Esophagus squamous epithelium (tissue), 5 donors: ENCODE measurements at places on chromosomes 13 and 19.

- DNase-seq, result no peak
These were observed 80.1 kb downstream of the DCLK1 start for GRCh38 chr13:36051082-36051481.

- no peak for DNase-seq
These were observed 640 bp upstream of the ZNF544 start for GRCh38 chr19:58227964-58228584.

GRCh38 chr19:49042177-49042576 lies 1.5 kb upstream of the CGB5 start:
- DNase-seq, result no peak

DNA sequence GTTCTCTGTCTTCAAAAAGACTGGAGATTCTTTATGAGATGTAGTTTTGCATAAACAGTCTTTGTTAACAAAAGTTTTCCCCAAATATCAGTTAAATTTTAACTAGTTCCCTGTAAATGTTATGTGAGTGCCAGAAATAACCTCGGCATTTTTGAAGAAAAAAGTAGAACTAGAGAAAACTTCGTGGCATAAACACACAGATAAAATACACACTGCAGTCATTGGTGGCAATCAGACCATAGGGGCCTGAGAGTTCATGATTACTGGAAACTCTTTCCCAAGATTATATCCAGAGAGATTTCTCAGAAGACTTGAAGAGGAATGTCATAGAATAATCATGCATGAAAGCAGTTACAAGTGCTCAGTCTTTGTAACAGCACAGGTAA lies 190.0 kb downstream of the MZT1 start:
- DNase-seq, result no peak

DNA sequence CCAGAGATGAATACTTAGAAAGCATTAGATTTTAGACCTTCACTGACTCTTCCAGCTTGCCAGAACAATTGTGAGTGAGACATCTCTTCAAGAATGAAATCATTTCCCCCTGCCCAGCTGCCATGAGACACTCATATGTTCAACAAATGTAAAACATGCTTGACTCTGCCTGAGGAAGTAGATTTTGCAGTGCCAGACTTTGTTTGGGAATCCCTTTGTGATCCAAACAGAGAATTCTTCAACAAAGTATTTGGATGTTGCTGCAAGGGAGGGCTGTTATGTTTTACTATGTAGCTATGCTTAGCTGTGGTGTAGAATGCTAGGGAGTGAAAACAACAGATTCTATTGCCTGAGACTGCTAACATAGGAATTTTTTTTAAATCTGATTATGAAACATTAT lies 416.4 kb downstream of the DCT start:
- no peak for DNase-seq

DNA sequence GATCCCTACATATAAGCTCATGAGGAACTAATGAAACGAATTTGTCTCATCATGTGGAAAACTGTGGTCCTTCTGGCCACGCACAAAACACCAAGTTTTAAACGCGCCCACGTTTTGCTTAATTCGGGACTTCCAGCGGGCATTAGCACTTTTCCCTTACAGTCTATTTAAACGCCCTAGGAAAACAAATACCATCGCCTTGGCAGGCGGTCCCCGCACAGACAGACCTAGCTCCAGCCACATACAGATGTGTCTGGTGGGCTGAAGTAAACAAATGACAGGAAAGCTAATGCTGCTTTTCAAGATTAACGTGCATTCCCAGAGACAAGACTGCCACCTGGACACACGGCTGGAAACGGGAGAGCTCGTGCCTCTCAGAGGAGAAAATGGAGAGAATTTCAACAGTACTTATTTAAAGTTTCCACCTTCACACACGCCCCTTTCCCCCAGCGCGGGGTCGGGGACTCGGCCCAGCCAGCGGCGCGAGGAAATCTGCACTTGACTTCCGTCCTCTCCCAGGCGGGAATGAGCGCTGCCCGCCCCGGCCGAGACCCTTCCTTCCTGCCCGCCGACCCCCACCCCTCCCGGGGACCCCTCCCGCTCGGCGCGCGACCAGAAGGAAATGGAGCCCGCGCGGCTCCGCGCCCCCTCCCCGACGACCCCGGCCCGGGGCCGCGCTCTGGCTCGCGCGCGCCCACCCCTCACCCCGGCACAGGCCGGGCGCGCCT lies 931 bp downstream of the USP12 start:
- DNase-seq, result no peak

- no peak for DNase-seq
These were observed 94.8 kb downstream of the TEX29 start for GRCh38 chr13:111415246-111415645.

GRCh38 chr19:18257503-18258470 lies 16.5 kb downstream of the IQCN start:
- DNase-seq, result no peak

GRCh38 chr13:43848001-43848649 lies 31.4 kb downstream of the CCDC122 start:
- DNase-seq, result no peak

DNA sequence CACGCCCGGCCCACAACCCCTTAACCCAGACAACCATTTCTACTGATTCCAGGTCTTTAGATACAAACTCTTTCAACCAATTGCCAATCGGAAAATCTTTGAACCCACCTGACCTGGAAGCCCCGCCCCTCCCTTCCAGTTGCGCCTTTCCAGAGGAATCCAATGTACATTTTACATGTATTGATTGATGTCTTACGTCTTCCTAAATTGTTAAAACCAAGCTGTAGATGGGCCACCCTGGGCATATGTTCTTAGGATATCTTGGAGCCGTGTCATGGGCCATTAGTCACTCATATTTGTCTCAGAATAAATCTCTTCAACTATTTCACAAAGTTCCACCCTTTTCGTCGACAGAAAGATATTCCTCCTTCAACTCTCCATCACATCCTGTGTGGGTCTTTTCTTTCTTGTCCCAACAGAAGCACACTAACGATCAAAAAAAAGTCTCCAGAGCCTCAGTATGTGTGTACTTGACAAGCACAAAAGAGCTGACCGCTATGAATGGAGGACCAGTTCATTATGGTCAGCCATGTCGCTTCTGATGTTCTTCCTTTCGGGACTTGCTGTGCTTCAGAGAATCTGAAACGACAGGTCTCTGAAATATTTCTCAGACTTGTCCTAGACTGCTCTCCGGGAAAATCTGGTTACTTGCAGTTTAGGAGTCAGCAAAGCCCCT lies 601 bp upstream of the ZNF749 start:
- DNase-seq, result no peak

GRCh38 chr13:103852036-103852435 lies 785.8 kb upstream of the SLC10A2 start:
- DNase-seq, result no peak

GRCh38 chr13:108154421-108154858 lies 60.9 kb downstream of the LIG4 start:
- no peak for DNase-seq

DNA sequence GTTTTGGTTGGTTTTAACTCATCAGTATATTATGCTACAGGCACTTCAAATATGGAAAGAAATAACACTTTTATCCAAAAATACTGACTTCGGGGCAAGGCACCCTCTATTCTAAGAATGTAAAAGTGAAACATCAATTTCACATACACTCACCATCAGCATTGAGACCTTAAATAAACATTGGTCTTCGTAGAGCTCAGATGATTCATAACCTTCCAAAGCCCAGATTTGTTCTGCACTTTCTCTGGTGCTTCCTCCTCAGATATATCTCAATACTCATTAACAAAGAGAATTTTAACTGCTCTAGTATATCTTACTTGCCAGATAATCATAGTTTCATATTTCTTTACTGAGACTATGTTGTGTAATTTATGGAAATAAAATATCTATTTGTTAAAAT lies 794.3 kb downstream of the LIG4 start:
- no peak for DNase-seq

DNA sequence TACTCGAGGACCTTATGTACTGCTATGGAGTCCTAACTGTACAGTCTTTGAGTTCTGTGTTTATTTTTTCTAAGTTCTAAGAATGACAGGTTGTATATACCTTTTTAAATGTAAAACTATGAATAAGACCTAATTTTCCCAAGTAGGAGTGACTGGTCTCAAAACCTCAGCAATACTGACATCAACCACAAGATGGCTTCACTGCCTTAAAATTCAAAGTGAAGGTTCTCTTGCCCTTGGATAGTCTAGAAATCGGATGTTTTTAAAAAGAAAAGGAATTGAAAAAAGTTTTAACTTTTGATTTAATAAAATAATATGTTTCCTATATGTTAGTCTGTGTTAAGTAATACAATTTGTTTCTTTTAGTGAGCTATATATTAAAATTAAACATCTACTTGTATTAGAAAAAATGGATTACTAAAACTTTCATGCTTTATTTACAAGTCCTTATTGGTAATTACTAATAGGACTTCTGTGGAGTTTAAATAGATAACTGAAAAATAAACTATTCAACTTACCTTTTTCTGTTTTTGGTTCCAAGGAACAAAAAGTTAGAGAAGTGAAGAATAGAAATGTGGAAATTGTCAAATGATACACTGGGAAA lies 52.0 kb downstream of the TDRD3 start:
- no peak for DNase-seq

DNA sequence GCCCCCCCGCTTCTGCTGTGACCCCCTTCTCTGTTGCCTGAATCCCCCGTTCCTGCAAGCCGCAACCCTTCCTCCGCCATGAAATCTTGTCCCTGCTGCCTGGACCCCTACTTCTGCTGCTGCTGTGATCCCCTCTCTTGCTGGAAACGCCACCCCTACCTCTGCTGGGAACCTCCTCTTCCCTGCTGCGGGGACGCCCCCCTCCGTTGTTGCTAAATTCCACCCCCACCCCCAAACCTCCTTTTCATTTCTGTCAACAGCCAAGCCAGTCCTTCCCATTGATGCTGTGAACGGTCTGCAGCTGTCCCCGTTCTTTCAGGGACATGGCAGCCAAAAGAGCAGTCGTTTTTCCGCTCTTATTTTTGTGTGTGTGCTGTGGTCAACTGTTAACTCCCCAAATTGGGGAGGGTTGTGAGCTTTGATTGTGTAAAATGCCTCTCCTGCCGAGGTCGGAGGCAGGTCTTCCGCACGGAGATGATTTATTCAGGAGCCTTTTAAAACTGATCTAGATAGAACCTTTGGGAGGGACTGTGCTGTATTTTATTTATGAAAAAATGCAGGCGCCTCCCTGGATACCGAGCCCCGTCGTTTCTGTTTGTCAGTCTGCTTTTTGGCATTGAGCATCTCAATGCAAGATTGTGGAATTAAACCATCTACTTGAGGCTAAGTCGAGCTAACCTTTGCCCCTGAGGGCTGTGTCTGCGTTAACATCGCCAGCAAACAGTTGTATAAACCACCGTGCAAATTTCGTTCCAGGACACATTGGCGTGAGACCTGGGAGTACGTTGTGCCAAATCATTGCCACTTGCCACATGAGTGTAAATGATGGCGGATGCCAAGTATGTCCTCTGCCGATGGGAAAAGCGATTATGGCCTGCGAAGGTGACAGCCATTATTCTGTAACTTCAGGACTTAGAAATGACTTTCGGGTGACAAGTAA lies 27.9 kb upstream of the NDUFS7 start:
- no peak for DNase-seq

GRCh38 chr13:38384171-38384570 lies 34.5 kb downstream of the UFM1 start:
- DNase-seq, result no peak
